ENCODE measurements at places on chromosomes 1 and 21. TPM values are rescaled to one million over a fixed set of nuclear protein-coding genes. Genes with fewer than 3 reads are reported as not detected.
A peak's percentile ranks its signal among the peaks of the same experiment; 100 is the strongest.

DNA sequence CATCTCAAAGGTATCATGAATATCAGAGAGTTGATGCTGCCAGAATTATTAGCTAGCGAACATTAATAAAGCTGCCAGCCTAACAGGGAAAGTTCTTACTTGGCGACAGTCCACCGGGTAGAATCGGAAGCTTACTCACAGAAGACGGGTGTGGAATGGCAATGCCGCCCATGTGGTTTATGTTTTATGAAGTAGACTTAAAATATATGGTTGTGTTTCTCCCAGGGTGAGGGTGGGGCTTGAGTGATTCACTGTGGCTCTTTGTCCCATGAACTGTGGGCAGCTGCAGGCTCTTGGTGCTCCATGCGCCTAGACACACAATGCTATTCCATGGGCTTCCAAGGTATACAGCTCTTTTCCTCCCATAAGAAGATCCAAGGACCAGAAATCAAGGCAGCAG is 162.7 kb downstream of the PIGK start:
- DNase-seq, result no peak
- no peaks in the 10 kb centered on the region for H3K4me1 ChIP-seq
- no peak overlapping the region for H3K27ac ChIP-seq
- no peaks in the 10 kb centered on the region for H3K36me3 ChIP-seq
- no peaks in the 10 kb centered on the region for H3K27me3 ChIP-seq

- DNase-seq, result no peak
- no peak overlapping the region for H3K4me3 ChIP-seq
- H3K4me1 ChIP-seq, result no peaks in the 10 kb centered on the region
These were observed 8.3 kb downstream of the MCOLN2 start for GRCh38 chr1:84988588-84988987.

- H3K4me1 ChIP-seq, result no peaks in the 10 kb centered on the region
- H3K27ac ChIP-seq, result no peak overlapping the region
- no peaks in the 10 kb centered on the region for H3K27me3 ChIP-seq
- H3K4me3 ChIP-seq, result no peak overlapping the region
- no peak for DNase-seq
These were observed 30.5 kb upstream of the RC3H1 start for GRCh38 chr1:174052621-174053020.

GRCh38 chr1:179809506-179810366 is 66.6 kb downstream of the FAM163A start:
- peak; percentile 46 for DNase-seq
- H3K36me3 ChIP-seq, result no peaks in the 10 kb centered on the region
- H3K4me1 ChIP-seq, result no peaks in the 10 kb centered on the region
- no peak overlapping the region for H3K27ac ChIP-seq

DNA sequence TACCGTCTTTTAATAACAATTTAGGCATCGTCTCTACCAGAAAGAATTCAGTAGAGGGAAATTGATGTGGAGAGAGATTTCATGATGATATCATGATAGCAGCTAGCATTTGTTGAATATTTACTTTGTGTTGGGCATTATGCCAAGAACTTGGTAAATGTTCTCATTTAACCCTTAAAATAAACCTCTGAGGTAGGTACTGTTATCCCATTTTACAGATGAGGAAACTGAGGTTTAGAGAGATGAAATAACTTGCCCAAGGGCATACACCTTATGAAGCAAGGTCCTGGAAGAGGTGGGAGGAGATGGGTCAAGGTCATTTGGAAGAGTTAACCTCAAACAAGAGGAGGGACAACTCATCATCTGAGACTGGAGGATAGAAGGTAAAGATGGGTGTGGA is 34.8 kb downstream of the TSNAX start:
- no peaks in the 10 kb centered on the region for H3K4me1 ChIP-seq
- H3K36me3 ChIP-seq, result peaks cover 22% of the 10 kb centered on the region
- no peak for DNase-seq
- H3K4me3 ChIP-seq, result no peak overlapping the region

DNA sequence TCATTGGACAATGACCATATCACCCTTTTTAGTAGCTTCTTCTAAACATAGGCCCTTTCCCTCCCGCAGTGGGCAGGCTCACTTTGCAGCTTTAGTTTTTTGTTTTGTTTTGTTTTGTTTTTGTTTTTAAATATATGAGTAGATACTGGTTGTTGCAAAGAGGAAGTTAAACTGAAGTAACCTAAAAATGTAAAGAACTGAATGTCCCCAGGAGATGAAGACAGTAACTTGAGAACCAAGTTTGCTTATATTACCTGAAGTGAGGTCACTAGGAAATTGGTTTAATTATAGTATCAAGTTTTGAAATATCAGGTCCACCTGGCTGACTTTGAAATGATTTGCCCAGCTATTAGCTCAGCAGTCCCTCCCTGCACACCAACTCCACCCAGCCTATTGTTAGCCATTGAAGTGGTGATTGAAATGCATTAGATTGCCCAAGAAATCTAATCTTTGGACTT is 18.2 kb downstream of the SMAP2 start:
- DNase-seq, result peak; percentile 68
- H3K4me1 ChIP-seq, result peaks cover 14% of the 10 kb centered on the region
- H3K36me3 ChIP-seq, result no peaks in the 10 kb centered on the region
- H3K27me3 ChIP-seq, result no peaks in the 10 kb centered on the region

CFHR3 gene
- 0.28 TPM for total RNA-seq

DNA sequence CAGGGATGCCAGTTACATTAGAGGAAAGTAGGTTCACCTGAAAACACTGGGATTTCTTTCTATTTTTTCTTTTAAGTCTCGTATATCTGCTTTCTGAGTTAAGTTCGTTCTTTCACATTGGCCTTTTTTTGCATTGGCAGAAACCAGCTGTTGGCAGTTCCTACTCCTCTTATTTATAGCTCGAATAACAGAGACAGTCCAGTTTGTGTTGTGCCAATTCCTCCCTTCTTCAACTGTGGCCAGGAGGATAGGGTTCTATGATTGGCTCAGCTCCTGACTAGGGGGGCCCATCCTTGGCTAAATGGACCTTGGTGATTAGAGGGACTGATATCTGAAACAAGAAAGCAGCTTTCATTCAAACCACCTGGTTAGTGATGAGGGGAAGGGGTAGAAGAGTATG is 115.8 kb downstream of the RPS6KC1 start:
- H3K27me3 ChIP-seq, result no peaks in the 10 kb centered on the region
- H3K27ac ChIP-seq, result no peak overlapping the region
- no peaks in the 10 kb centered on the region for H3K36me3 ChIP-seq
- DNase-seq, result no peak
- no peaks in the 10 kb centered on the region for H3K4me1 ChIP-seq

DNA sequence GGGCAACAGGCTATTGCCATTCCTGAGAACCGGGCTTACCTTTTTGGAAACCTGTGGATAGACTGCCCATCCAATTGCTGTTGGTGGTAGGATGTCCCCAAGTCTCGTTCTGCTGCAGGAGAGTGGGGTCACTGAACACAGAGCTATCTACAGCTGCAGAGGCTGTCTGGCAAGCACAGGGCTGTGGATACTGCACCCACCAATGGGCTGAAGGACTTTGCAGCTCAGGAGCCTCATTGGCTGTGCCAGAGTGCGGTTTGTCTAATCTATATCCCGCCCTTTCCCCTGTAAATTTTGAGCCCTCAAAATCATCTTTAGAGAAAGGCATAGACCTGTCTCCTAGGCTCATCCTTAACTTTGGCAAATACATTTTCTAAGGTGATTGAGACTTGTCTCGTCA is 15.3 kb downstream of the RNF187 start:
- no peak for DNase-seq
- H3K27me3 ChIP-seq, result 0 out of 2 replicates have a peak, but pooled peaks cover under 1% of the 10 kb centered on the region
- H3K36me3 ChIP-seq, result no peaks in the 10 kb centered on the region
- H3K4me3 ChIP-seq, result no peak overlapping the region
- no peak overlapping the region for H3K27ac ChIP-seq
- H3K4me1 ChIP-seq, result no peaks in the 10 kb centered on the region

- H3K4me3 ChIP-seq, result peak overlapping the region; percentile 90
- H3K27me3 ChIP-seq, result no peaks in the 10 kb centered on the region
- peak; percentile 36 for DNase-seq
- peaks cover 4% of the 10 kb centered on the region for H3K36me3 ChIP-seq
- peak overlapping the region; percentile 18 for H3K27ac ChIP-seq
- peaks cover 26% of the 10 kb centered on the region for H3K4me1 ChIP-seq
These were observed 863 bp downstream of the FH start for GRCh38 chr1:241518476-241519307.

Data from PC-9 (cell line).